Posterior vena cava (tissue), 2 donors: ENCODE measurements at places on chromosomes 13 and 19.
A peak's percentile ranks its signal among the peaks of the same experiment; 100 is the strongest.

- DNase-seq, result peak; percentile 100
These were observed at the start of gene EIF3K for GRCh38 chr19:38618590-38619360. Gene EIF3K, plus strand, starts transcription at chr19:38619188. Its CDS starts 81 bp downstream, at chr19:38619269.

- DNase-seq, result no peak
These were observed 14.6 kb downstream of the AP2A1 start for GRCh38 chr19:49781394-49781793.

DNA sequence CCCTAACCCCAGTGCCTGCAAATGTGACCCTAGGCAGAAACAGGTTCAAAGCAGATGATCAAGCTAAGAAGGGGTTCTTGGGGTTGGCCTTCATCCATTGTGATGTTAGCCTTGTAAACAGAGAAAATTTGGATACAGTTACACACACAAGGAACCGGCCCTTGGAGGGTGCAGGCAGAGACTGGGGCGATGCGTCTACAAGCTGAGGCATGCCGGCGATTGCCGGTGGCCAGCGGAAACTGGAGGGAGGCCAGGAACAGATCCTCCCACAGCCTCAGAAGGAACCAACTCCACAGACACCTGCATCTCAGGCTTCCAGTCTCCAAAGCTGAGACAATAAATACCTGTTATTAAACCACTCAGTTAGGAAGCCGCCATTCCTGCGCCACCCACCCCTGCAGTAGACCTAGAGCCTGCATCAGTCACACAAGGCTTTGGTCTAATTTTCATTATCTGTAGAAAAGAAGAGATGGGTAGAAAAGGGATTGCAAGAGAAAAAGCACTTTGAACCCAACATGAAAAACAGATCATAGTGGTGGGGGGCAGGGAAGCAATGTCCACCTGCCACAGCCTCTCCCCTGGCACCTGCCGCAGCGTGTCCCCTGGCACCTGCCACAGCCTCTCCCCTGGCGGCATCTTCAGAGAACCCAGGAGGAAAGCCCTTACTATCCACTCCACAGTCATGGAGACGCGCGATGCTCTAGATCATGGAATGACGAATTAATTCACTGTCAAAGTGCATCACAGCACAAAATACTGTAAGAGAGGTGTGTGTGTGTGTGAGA lies 119.7 kb upstream of the SOX1 start:
- DNase-seq, result peak; percentile 25

GRCh38 chr13:43100667-43101066 lies 77.3 kb downstream of the DNAJC15 start:
- DNase-seq, result no peak

DNA sequence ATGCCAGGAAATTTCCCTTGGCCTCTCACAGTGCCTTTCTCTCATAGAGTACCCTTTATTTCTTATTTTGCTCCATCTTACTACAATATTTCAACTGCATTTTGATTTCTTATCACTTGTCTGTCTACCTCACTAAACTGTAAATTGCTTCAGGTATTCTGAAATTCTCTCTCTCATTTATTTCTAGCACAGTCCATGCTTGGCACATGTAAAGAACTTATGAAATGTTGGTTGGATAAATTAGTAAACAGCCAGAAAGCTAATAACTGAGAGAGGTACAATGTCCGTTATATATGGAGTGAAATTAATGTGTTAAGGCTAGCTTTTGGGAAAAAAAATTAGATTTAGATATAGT lies 138.3 kb upstream of the RFC3 start:
- DNase-seq, result no peak

DNA sequence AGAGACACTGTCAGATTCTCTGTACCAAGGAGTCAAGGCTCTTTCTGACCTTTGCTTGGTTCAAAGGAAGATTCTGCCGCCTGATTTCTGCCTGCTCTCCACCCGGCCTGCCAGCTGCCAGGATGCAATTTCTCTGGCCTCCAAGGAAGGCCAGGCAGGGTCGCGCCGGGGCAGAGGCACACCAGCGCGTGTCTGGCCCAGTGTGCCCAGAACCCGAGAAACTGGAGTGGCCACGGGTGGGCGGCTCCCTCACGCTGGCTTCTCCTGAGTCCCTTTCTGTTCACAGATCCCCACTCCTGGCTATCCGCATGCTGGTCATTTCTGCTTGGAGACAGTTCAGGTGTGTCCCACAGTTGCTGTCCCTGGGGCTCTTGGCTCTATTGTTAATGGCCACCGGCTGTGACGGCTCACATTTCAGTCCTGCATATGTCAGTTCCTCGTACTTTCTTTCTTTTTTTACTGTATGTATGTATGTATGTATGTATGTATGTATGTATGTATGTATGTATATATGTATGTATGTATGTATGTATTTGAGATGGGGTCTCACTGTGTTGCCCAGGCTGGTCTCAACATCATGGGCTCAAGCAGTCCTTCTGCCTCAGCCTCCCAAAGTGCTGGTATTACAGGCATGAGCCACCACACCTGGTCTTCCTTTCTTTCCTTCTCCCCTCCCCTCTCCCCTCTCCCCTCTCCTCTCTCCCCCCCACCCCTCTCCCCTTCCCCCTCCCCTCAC lies 16.9 kb downstream of the TMPRSS9 start:
- no peak for DNase-seq

- DNase-seq, result peak; percentile 50
These were observed 142.3 kb upstream of the SOX1 start for GRCh38 chr13:111924678-111925075.

- no peak for DNase-seq
These were observed 13.3 kb downstream of the ZC3H4 start for GRCh38 chr19:47100290-47100689.

- DNase-seq, result no peak
These were observed 25.2 kb upstream of the KCTD4 start for GRCh38 chr13:45226024-45226423.

DNA sequence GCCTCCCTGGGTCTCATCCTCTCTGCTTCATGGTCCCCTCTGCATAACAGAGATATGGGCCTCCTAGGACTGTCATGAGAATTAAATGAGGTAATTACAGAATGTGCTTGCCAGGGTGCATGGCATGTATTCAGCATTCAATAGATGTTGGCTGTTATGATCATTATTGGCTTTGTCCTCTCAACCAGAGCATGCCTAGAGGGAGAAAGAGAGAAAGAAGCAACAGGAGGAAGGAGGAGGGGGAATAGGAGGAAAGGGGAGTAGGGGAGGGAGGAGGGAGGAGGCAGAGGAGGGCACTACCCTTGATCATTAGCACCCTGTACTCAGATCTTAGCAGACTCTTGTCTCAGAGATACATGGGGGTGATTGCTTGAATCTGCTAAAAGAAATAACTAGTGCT lies 41.0 kb upstream of the SIAH3 start:
- DNase-seq, result no peak

- no peak for DNase-seq
These were observed 26.7 kb downstream of the LDLR start for GRCh38 chr19:11115895-11116446.

DNA sequence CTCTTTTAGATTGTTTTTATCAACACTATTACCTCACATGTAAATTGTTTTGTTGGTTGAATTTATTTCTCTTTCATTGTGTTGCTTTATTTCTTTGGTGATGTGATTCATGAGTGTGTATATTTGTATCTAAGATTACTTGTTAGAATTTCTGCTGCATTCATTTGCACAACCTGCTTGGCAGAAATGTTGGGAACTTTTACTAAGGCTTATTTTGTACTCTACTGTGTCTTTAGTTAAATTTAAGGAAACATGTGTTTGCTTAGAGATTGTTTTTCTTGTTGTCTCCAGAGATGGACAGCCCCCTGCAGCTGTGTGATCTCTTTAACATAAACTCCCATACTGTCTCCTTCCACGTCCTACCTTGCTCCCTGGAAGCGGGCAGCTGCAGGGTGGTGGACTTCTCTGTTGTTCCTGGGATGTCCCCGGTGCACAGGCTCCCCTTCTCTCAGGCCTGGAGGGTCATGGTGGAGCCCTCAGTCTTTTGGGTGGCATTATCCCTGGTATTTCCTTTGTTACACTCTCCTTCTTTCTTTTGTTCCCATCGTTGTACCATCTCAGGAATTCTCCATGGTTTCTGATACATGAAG lies 212.0 kb upstream of the SPRY2 start:
- no peak for DNase-seq

GRCh38 chr13:24863748-24864540 lies 100.0 kb downstream of the RNF17 start:
- DNase-seq, result no peak

DNA sequence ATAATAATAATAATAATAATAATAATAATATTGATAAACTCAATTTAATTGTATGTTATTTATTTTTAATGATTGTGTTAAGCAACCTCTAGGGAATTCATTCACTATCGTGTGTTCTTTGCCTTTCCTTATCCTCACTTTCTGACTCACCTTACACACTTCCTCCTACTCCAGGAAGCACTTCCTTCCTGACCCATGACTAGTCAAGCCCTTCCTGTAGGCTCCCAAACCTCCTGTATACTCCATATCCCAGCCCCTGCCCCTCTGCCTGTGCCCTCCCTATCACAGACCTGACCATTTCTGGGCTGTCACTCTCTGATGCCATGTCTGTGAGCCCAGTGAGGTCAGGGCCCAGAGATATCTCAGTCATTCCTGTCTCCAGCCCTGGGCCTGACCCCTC lies 7.6 kb downstream of the LGALS4 start:
- no peak for DNase-seq

GRCh38 chr13:74573654-74574053 lies 439.4 kb upstream of the KLF12 start:
- no peak for DNase-seq

DNA sequence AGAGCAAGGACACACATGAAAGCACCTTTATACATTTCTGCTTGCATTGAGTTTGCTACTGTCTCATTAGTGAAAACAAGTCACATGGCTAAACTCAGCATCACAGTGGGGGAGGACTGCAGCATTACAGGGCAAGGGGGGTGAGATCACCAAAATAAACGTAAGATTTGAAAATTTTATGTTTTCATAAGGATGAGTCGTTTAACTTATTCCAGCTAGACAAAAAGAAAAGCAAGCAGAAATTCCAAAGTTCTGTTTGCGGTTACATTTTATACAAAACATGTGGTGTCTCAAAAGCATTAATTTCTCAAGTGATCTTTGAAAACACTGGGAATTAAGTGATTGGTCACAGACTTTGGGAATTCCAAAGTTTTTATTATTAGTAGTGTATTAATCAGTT lies 261.4 kb upstream of the RXFP2 start:
- no peak for DNase-seq

DNA sequence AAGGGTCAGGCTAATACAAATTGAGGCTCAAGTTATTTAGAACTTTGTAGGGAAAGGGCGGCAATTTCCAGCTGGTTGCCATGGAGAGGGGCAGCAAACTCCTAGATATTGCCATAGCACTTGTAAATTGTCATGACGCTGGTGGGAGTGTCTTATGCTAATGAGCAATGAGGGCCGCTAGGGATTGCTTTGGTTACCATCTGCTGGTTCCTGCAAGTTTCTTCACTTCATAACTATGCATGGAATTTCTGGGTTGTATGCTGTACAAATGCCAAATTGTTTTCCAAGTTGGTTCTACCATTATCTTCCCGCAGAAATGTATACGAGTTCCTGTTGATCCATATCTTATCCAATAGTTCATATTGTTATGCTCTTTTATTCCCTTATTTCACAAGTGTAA lies 1339.4 kb downstream of the EFNB2 start:
- no peak for DNase-seq

GRCh38 chr13:46739447-46740098 lies 57.4 kb downstream of the ESD start:
- DNase-seq, result no peak

GRCh38 chr19:49116544-49116943 lies 2.4 kb downstream of the LIN7B start:
- DNase-seq, result no peak

DNA sequence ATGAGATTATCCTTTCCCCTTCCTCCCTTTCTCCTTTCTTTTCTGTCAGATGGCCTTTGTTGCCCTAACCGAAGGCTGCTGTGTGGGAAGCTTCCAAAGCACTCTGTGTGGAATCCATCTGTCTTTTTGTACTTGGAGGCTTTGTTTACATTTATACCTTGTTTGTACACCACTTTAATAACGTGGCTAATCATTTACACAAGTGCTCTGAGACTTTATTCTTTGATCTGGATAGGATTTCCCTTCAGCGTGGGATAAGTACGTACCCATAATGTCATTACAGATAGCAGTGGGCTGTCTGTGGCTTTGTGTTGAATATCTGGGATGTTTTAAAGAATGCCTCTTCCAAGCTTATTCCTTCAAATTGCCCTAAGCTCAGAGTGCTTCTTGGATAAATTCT lies 684.7 kb upstream of the SLITRK5 start:
- no peak for DNase-seq

GRCh38 chr13:106382534-106382933 lies 152.9 kb downstream of the EFNB2 start:
- DNase-seq, result no peak

GRCh38 chr19:31146015-31146414 lies 203.2 kb downstream of the TSHZ3 start:
- no peak for DNase-seq

DNA sequence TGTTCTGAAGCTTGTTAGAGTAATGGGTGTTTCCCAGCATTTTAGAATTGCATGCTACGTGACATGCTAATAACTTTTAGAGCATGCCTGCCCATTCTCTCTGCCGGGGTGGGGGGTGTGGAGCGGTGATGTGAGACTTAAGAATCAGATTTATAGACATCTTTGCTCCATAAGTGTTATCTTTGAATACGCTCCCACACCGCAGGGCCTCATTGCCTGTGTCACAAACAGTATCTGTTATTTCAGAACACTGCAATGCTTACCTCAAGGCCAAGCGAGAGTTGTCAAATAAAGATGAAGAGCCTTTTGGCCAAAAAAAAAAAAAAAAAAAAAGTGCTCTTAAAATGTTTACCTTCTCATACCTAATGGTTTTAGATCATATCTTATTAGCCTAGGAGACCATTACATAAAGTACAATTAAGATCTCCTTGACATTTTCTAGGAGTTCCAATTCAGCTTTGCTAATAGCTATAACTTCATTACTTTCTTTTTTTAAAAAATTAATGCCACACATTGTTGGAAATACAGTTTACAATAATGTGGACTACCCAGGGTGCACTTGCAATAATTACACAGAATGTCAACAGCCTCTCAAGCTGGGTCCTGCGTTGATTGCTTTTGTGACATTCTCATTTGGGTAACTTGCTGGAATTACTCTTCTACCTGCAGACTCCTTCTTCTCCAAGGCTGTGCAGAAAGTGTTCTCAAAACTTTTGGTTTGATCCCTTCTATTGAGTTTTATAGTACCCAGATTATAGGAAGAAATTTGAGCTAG lies 525.3 kb downstream of the KLF12 start:
- no peak for DNase-seq

- no peak for DNase-seq
These were observed 2.7 kb upstream of the MADCAM1 start for GRCh38 chr19:493391-494170.

- DNase-seq, result no peak
These were observed 29.7 kb downstream of the GPX4 start for GRCh38 chr19:1133471-1133929.

DNA sequence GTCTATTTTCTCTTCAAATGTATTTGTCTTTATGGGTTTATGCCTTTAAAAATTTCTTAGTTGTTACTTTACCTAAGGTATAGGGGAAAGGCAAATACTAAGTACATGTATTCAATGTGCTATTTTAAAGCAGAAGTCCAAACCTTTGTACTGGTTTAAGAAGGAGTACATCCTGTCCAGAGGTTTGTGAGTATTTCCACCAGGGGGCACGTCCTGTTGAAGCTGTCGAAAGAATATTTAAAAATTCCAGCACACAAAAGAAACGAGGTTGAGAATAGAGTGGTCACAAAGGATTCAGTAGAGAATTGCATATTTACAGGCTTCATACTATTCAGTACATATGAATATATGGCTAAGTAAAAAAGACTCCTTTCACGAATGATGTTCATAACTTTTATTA lies 59.8 kb downstream of the URI1 start:
- DNase-seq, result no peak
